ENCODE measurements at places on chromosomes 11 and 22.

GRCh38 chr11:61922539-61922938 lies 5.2 kb upstream of the RAB3IL1 start:
- DNase-seq = peak; percentile 16

GRCh38 chr11:40149721-40150120 lies 1309.7 kb downstream of the LRRC4C start:
- no peak for DNase-seq

- DNase-seq = no peak
Observed at GRCh38 chr22:31533374-31533773, 37.0 kb downstream of the SFI1 start.

DNA sequence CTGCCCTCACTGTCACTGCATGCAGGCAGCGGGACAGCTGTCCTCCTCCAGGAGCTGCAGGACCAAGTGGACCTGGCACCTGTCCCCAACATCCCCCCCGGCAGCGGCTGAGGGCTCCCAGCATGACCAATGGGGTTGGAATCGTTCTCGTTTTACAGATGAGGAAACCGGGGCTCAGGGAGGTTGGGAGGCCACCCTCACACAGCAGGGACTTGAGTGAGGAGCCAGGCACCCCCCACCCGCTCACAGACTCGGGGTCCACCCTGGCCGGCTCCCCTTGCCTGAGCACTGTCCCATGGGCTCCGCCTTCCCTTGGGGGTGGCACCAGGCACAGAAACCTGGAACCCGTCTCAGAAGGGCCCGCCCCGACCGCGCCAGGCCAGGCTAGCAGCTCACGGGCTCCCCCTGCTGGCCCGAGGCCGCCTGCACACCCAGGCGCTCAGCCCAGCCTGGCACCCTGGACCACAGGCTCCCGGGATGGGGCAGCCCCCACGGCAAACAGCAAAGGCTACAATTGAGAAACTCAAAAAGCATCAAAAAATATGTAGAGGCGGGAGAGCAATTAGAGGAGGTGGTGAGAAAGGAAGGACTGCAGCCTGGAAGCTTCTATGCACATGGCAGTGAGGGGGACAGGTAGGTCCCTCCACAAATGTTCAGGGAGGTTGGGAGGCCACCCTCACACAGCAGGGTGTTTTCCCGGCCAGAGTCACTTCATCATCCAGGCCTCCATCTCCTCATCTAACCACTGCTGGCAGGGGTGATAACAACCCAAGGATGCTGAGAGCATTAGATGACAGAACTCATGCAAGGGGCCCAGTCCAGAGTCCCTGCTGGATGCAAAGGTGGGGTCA lies 12.8 kb downstream of the MACROD1 start:
- peak; percentile 79 for DNase-seq

- DNase-seq = no peak
Observed at GRCh38 chr22:45006964-45007390, 2.8 kb downstream of the PHF21B start.

DNA sequence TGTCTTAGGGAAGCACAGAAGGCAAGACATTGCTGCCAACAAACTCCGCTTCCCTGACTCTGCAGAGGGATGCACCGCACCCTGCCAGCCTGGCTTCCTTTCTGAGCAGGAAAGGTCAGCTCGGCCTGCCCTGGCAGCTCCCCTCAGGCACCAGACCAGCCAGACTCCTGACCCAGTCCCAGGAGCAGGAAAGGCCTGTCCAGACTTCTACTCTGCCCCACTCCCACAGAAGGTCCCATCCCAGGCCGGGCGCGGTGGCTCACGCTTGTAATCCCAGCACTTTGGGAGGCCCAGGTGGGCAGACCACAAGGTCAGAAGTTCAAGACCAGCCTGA lies 17.7 kb downstream of the ARRB1 start:
- DNase-seq = no peak

GRCh38 chr11:1946812-1947484 lies at the start of gene MRPL23:
Gene MRPL23, plus strand, starts transcription at chr11:1947332. Its CDS starts 31 bp downstream, at chr11:1947363.
- DNase-seq = no peak

DNA sequence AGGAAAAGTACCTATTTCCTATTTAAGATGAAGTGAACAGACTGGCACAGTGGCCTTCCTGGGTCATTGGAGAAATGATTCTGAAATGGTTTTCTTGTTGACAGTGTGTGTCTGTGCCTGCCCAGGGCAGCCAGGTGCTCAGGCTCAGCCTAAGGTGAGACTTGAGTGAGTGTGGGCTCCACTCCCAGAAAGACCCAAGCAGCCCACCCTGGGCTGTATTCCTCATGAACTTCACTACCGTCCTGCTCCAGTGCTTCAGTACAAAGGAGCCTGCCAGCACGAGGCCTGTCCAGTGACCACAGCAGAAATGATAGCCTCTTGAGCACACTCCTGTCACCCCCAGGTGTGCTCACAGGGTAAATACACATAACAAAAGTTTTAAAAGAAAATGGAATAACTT lies 49.5 kb downstream of the GAB4 start:
- DNase-seq = no peak

GRCh38 chr11:69781241-69781640 lies 6.1 kb upstream of the FGF4 start:
- DNase-seq = no peak

DNA sequence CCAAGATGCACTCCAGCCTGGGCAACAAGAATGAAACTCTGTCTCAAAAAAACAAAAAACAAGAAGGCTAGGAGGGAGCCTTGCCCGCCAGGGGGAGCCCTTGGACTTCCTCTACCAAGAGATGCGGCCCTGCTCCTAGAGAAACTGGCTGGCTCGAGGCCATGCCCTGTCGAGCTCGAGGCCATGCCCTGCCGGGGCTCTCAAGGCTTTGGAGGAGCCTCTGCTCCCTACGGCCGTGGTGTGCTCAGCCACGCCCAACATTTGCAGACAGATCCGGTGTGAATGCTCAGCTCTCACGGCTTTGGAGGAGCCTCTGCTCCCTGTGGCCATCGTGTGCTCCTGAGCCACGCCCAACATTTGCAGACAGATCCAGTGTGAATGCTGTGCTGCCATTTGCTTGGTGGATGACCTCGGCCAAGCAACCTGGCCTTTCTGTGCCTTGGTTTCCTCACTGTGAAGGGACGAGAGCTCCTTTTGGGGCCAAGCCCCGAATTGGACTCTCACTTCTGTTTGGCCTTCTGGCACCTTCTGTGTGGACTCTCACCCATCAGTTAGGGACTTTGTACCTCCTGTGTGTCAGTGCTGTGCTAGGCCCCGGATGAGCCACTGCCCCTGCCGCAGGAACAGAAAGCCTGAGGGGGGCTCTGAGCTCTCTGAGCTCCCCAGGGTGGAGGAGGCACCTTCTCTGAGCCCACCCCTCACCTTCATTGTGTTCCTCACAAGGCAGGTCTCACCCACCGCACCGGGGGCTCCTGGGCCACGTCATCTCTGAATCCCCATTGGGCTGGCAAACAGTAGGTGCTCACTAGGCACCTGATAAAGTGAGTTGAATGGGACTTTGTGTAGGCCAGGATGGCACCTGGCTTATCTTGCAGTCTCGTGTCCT lies 14.1 kb downstream of the C11orf24 start:
- DNase-seq = peak; percentile 97

- no peak for DNase-seq
Observed at GRCh38 chr11:134911514-134912180, 499.6 kb upstream of the B3GAT1 start.

GRCh38 chr22:30880847-30881246 lies 87.7 kb downstream of the MORC2 start:
- DNase-seq = no peak

GRCh38 chr11:95404370-95404769 lies 173.4 kb upstream of the SESN3 start:
- DNase-seq = no peak

- no peak for DNase-seq
Observed at GRCh38 chr11:16167706-16168487, 188.4 kb downstream of the SOX6 start.

DNA sequence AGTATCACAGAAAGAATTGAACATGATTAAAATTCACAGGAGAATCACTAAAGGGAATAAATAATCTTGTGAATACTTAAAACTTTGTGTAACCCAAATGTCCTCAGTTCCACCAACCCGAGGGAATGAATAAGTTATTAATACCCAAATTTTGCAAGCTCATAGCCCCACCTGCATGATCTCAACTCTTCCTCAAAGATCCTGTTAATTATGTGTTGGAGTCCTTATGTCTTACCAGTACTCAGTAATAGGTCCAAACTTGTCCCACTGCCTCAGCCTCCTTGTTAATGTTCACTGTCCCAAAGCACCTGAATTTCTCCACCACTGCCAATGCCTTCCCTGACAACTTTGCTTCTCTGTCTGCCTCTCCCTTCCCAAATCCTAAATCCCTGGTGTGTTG lies 46.1 kb upstream of the ME3 start:
- DNase-seq = no peak

DNA sequence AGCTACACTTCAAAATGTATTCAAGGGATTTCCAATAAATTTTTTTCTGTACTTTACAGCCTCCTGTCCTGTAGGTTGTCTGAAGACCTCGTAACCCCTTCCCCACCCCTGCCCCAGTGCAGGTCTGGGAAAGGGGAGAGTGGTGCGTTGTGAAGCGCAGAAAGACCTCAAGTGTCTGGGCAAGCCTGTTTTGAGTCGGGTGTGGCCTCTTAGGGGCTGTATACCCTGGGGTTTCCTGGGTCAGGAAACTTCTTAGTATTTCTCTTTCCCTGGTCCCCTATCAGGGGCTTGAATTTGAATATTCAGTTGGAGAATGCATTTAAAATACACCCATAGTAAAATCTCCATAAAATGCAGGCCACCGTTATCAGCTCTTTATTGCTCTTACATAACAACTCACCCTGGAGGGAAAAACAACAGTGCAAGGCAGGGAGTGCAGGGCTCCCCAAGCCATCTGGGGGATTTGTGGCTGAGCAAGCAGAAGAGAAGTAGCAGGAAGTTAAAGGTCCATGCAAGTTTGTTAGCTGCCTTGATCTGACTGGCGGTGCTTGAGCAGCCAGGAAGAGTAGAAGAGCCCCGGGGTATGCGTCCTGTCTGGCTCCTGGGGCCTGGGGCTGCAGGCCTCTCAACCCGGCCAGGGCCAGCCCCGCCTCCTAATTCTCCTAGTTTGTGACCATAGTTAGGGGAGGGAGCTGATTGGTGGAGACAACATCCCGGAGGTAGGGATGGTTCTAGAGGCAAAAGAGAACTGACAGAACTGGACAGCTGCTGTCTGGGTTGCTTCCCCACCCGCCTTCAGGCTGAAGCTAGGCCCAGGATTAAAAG lies 25.7 kb downstream of the ARHGAP1 start:
- no peak for DNase-seq

GRCh38 chr22:39574779-39575551 lies 4.4 kb downstream of the CACNA1I start:
- no peak for DNase-seq

DNA sequence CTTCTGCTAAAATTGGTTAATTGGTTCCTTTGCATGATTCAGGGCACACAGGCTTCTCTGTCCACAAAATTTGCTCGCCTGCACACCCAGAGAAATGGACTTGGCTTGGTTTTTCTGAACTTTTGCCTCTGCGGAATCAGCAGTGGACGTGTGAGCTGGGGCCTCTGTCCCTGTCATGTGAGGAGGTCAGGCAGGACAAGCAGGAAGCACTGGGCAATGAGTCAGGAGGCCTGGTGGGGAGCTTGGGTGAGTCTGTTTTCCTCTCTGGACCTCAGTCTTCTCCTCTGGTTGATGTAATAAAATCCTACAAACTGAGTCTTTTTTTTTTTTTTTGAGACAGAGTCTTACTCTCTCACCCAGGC lies 10.4 kb upstream of the CELSR1 start:
- no peak for DNase-seq

DNA sequence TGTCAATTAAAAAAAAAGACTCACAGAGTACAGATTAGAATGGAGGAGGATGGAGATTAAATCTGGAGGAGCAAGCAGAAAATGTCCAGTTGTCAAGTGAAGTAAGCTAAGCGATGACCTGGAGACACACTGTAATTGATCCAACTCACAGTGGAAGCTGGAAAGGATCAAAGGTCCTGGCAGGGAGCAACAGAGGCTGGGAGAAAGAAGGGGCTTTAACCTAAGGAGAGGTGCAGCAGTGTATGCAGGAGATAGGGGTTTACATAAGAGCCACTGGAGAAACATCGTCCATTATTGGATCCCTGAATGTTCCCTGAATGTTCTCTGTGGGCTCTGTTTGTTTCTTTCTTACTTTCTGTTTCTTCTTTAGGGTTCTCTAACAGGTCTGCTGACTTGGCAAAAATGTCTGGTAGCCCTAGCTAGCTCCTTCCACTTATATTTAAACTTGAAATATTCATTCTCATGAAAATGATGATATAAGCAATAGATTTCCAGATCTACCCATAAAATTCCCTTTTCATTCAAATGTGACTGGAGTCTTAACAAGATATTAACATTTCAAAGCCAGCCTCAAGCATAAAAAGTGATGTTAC lies 30.1 kb upstream of the CAT start:
- no peak for DNase-seq

DNA sequence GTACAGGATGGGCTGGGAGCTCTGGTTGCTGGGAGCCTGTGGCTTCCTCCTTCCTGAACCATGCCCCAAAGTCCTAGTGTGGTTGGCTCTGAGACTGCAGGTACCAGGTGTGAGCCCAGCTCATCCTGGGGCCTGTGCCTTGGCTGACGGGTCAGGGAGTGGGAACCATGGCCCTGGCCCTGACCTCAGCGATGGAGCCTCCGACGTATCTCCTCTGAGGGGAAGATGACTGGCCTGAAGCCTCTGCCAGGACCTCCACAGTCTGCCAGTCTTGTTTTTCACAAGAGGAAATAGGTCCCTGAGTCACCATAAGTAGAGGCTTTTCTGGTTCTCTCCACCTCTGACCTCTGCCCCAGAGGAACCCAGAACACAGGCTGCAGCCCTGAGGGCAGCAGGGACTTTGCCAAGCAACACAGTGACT lies 3.4 kb downstream of the RCE1 start:
- no peak for DNase-seq

- DNase-seq = peak; percentile 10
Observed at GRCh38 chr11:67998150-67999045, 5.5 kb downstream of the UNC93B1 start.

GRCh38 chr11:1838426-1839144 lies at the start of gene TNNI2:
Gene TNNI2, plus strand, starts transcription at chr11:1838981. Its CDS starts 716 bp downstream, at chr11:1839697.
- DNase-seq = peak; percentile 15

DNA sequence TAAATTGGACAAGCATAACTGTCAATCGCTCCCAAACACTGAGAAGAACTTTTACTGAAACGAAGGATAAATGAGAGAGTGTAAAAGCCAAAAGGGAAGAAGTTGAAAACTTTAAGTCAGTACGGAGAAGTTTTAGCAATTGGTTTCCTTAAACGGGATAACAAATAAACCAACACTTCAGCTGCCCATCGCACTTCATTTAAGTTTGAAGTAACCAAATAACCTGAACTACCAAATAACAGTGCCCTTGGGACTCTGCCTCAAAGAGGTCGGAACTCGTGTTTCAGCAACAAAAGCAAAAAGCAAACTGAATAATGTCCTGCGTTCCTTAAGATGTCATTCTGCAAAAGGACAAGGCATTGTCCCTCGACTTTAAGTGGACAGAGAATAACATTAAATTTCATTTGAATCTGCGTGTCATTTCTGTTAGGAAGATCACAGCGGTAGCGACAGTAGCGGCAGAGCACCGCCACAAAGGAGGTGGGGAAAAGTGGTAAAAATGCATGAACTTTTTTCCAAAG lies 127.0 kb upstream of the C11orf58 start:
- no peak for DNase-seq

- no peak for DNase-seq
Observed at GRCh38 chr22:48803171-48803947, 1024.3 kb downstream of the BRD1 start.
